ENCODE measurements at places on chromosomes 6 and 20. TPM values are rescaled to one million over a fixed set of nuclear protein-coding genes. Genes with fewer than 3 reads are reported as not detected.

KIAA0408 gene
- 8.2 TPM for total RNA-seq

ADGRG6 gene
- 17.0 TPM for total RNA-seq

PDE10A gene
- total RNA-seq = 8.5 TPM

POU5F1 gene
- total RNA-seq = 0.34 TPM

VSTM2L gene
- total RNA-seq = 120 TPM

EPHA7 gene
- total RNA-seq = 20.0 TPM

NFS1 gene
- total RNA-seq = 29.2 TPM

PTP4A1 gene
- total RNA-seq = 20.0 TPM

Data from right cardiac atrium (tissue), 5 donors.